ENCODE measurements at places on chromosomes 3 and 15. TPM values are rescaled to one million over a fixed set of nuclear protein-coding genes. Genes with fewer than 3 reads are reported as not detected.

The OR5K2 gene
- not detected for polyA plus RNA-seq

The SH2D7 gene
- not detected for polyA plus RNA-seq

The ITIH1 gene
- 4.1 TPM for polyA plus RNA-seq

The CFAP100 gene
- not detected for polyA plus RNA-seq

The CORO2B gene
- not detected for polyA plus RNA-seq

The FBXW12 gene
- polyA plus RNA-seq: not detected

The PRRT3 gene
- 0.70 TPM for polyA plus RNA-seq

The CD86 gene
- 273 TPM for polyA plus RNA-seq

The KIF9 gene
- polyA plus RNA-seq: 5.1 TPM

The TCAIM gene
- 20.0 TPM for polyA plus RNA-seq

The PLSCR2 gene
- not detected for polyA plus RNA-seq
